ENCODE measurements at places on chromosomes 5 and 9.

- DNase-seq, result no peak
Measured at GRCh38 chr9:130689937-130690700, 3.5 kb upstream of the EXOSC2 start.

DNA sequence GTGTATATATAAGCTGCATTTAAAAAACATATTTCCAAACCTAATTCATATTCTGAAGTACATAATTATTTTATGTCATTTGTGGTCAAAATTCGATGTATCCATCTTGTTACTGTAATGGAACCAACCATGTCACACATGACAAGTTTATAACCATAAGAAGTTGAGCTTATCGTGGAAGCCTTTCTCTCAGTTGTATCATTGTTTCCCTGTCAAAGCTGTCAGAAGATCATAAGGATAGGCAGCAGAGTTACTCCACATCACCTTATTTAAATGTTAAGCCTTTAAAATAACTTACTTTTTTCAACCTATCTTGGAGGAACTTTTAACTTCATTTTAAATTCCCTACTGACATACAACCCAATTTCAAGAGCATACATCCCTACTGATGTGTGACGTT, 841.5 kb downstream of the PTPRD start:
- DNase-seq, result no peak

DNA sequence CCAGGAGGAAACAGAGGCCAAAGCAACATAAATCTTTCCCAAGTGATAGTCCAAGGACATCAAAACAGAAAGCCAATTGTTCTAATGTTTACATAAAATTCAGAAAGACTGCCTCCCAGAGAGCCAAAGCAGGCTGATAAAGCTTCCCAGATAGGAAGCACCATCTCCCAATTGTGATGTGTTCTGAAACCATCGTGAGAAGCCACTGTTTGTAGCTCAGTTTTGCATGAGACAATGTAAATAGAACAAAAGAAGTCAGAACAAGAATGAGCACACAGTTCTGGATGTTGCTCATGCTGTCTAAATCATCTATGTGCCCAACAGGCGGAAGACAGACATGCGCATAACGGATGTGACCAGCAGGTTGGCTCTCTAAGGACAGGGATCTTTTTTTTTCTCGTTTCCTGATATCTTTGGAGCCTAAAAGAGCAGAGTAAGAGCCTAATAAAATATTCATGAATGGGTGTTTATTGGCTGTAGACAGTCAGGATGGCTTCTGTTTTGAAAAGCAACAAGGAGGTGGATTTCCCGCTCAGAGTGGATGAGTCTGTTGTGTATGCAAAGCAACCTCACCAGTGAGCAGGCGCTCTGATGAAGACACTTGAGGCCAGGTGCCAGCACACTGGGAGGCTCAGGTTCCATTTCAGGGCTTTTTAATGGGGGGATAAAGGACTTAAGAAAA, 113.6 kb downstream of the GNA14 start:
- no peak for DNase-seq

DNA sequence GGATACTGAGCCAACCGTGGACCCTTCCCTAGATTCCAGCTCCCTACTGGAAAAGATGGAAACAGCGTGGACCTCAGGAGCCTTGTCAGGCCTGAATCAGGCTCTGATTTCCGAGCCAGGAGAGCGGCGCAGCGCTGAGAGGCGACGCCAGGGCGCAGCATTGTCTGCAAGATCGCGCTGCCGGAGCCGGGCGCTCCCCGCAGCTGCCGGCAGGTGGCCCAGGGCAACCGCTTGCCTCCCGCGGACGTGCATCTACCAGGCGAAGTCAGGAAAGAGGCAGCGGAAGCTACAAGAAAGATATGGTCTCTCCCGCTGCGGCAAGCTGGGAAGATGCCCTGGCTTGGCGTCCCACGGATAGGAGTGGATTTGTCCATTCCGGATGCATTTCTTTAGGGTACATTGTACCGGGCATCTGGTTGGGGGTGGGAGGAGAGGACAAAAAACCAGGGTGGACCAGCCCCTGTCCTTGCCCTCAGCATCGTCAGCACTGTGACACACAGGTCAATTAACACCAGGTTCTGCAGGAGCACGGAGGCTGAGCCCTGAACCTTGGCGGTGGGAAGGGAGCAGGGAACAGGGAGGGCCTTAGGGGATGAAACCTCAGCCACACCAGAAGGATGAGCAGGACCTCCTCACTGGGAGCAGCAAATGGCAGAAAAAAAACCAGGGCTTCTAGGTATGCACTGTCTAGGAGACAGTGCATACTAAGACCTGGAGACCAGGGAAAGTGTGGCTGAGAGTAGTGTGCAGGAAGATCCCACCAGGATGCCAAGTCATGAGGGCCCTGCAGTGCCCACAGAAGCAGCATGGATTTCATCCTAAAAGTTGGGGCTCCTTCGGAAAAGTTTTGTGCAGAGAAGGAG, 55.9 kb downstream of the SFXN1 start:
- DNase-seq, result peak; percentile 67

DNA sequence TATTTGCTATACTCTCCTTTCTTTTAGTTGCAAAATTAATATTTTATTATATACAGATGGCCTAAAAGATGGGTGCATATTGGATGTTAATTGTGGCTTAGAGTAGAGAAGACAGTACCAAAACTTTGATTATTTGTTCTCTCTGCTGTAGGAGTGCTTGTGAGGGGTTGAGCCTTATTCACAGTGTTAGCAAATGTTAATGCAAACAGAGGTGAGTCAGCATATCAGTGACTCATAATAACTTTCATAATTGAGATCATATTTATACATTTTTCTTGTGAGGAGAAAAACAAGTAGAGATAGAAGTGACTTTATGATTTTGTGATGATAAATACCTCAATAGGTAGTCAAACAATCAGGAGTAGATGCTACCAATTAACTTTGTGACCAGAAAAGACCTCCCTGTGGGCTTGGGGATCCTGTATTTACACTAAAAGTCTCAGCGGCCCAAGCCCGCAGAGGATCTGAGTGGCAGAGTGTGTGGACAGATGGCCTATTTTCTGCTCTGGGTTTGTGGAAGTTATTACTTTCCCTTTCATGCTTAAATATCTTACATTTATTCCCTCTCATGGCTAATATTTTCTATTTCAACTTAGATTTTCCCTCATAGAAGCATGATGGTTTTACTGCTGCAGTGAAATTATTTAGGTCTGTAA, 226.5 kb downstream of the TAF11L14 start:
- no peak for DNase-seq

GRCh38 chr5:116675626-116675910, 100.9 kb upstream of the SEMA6A start:
- DNase-seq, result no peak

DNA sequence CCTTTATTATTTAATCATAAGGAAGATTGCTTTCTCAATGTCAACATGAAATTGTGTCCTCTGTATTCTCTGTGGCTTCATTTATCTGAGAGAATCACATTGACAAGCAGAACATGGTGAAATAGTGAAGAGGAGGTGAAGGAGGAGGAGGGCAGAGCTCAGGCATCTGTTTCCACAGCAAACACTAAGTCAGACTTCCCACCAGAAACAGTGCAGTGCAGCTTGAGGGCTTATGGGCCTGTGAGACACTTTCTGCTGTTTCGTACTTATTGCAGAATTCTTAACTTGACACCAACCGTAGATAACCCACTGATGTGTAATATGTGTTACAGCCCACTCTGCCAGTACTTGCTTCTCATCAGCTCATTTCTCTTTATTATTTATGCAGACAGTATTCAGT, 386.3 kb downstream of the DIRAS2 start:
- no peak for DNase-seq

DNA sequence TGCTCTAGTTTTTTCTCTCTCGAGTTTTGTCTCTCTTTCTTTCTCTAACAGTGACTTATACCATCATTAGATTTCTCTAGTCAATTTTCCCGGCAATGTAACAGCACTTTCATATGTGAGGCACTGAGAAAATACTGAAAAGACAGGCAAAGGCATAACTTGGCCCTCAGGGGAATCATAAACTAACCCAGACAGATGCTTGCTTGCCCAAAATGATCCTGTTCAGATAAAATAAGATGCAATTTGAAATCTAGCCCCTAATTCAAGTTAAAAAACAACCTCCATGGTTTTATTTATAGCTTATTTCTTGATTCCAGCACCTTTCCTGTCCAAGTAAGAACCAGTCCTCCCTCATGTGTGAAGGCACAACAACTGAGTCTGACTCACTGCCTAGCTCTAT, 294.6 kb downstream of the GAS1 start:
- no peak for DNase-seq

- DNase-seq, result no peak
Measured at GRCh38 chr9:113221800-113222481, 597 bp downstream of the SLC31A1 start.

DNA sequence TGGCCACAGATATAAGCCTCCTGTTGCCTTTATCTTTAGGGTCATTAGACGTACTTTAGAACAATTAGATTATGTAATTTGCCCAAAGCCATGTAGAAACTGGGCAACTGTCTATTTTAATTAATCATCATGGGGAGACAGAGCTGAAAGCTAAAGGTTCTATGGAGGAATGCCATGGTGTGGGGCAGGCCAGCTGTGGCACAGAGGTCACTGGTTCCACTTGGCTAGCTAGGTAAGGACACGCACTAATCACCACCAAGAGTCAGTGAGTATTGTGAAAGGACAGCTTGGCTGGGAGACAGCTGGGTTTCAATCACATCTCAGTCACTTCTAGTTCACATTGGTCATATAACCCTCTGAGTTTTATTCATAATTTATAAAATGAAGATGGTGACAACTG, 81.7 kb downstream of the HMHB1 start:
- DNase-seq, result no peak

DNA sequence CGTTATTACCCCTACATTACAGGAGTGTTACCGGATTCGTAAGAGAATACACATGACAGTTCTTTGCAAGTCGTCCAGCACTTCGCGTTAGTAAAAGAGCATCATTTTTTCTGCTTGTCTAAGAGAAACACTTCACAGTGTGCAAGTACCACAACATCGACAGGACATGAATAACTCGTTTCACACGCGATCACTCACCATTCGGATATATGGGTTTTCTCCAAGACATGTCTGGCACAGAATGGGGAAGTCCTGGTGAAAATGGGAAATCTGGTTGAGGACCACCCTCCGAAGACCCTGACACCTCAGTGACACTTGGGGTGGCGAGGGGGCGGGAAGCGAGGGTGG, 642 bp downstream of the RBM22 start:
- no peak for DNase-seq

- DNase-seq, result no peak
Measured at GRCh38 chr5:90071066-90071465, 338.5 kb downstream of the CETN3 start.

- no peak for DNase-seq
Measured at GRCh38 chr5:154278186-154278585, 87.7 kb downstream of the GALNT10 start.

DNA sequence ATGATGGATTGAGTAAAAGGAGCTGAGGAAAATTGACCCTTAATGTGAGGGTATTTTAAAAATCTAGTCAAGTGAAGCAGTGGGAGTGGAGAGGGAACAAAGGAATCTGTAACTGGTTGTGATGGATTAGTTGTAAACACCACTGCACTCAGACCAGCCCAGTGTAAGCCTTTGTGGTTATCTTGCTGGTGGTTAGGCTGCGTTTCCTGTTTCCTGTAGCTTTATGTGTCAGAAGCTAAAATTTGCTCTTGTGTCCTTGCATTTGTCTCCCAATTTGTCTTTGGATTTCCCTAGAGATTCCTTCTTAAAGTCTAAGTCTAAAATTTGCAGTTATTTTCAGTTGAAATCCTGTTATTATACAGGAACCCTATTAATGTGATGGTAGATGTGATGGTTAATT, 6.3 kb downstream of the IFNA21 start:
- DNase-seq, result peak; percentile 9

DNA sequence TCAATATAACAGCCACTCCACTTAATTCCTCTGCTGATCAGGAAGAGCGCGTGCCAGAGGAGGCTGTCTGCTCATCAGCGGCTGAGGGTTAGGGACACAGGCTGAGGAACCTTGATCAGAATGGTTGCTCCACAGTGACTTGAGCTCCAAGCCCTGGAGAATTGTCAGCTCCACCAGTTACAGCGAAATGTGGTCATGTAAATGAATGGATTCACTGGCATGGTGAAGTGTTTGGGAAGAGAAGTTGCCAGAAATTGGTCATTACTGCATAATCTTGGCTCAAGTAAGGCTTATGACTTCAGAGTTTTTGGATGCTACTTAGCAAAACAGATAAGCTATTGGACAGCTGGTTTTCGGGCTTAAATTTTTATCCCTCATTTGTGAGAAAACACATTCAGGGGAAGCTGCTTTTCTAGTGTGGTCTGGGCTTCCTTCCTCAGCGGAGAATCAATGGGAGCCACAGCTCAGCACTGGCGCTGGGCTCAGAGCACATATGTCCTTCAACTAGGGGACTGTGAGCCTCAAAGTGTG, 65.0 kb downstream of the PRRT1B start:
- DNase-seq, result no peak

- no peak for DNase-seq
Measured at GRCh38 chr5:54841481-54841880, 143.9 kb downstream of the ESM1 start.

GRCh38 chr5:77333036-77333435, 122.6 kb downstream of the PDE8B start:
- no peak for DNase-seq

DNA sequence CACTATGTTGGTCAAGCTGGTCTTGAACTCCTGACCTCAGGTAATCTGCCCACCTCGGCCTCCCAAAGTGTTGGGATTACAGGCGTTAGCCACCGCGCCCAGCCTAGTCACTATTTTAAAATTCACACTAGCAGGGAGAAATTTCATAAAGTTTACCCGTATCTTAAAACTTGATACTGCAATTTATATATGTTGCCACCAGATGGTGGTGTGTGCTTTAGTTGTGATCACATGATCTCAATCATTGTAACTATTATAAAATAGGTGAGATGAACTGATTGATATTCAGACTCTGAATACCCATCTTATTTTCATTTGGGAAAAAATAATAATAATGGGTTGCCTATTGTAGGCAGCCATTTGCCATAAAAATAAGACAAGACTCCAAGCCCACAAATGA, 1330.4 kb upstream of the WWC1 start:
- DNase-seq, result no peak

- no peak for DNase-seq
Measured at GRCh38 chr9:111806259-111806658, 11.5 kb upstream of the SHOC1 start.

DNA sequence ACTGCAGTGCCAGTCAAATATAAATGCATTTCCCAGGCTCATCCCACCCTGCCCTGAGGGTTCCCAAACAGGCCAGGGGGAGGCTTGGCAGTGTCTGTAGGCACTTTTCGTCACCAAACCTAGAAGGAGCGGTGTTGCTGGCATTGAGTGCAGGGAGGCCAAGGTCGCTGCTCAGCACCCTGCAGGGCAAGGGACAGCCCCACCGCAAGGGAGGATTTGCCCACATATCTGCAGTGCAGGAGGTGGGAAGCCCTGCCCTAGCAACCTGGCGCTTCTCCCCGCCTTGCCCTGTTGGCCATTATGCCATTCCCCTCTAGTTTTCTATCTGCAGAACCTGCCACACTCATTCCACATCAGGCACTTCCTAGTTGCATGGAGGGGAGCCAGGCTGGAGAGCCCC, 327.8 kb upstream of the ADCY2 start:
- no peak for DNase-seq

Measured in stimulated activated CD8-positive, alpha-beta memory T cell treated with anti-CD3 and anti-CD28 coated beads, Interleukin-2, amount 100 ng/mL, for 1 hour (primary cell).